ENCODE measurements at places on chromosomes 16 and 17.

- DNase-seq = no peak
Measured at GRCh38 chr16:10964891-10965326, 20.5 kb downstream of the CLEC16A start.

DNA sequence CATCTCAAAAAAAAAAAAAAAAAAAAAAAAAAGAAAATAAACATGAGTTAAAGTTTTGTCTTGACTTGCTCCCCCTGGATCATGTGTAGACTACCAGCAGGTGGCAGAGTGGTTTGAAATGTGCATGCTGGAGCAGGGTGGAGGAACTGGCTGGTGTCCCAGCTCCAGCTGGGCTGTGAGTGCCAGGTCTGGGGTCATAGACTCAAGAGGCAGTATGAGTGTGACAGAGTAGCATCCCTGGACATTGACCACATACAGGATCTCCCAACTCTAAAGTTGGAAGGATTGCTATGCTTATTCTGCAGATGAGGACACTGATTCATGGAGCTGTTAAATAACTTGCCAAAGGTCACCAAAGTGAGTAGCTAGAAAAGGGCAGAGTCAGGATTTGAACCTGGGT, 198.0 kb upstream of the MPHOSPH6 start:
- peak; percentile 3 for DNase-seq

GRCh38 chr17:76689859-76690258, 20.9 kb downstream of the MXRA7 start:
- no peak for DNase-seq

DNA sequence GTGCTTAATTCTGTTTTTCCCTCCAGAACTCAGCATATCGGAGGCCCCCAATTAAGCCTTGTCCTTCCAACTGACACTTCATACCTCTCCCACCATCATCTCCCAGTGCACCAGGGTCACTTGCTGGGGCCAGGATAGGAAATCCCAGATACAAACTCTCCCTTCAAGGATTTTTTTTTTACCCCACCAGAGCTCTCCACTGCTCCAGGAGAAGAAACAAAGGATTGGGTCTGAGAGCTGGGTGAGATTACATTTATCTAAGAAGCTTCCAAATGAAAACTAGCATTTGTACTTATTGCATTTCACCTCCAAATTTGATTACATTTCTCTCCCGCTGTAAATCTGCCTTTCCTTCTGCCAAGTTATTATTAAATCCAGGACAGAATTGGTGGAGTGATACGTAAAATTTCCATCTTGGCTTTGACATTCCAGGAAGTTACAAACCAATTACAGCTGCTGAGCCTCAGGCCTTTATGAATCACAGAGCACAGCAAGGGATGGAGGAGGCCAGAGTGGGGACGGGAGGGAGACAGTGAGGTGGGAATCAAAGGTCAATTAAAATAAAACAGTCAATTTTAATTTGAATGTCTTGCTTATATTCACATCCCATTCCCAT, 123.5 kb downstream of the USP31 start:
- no peak for DNase-seq

DNA sequence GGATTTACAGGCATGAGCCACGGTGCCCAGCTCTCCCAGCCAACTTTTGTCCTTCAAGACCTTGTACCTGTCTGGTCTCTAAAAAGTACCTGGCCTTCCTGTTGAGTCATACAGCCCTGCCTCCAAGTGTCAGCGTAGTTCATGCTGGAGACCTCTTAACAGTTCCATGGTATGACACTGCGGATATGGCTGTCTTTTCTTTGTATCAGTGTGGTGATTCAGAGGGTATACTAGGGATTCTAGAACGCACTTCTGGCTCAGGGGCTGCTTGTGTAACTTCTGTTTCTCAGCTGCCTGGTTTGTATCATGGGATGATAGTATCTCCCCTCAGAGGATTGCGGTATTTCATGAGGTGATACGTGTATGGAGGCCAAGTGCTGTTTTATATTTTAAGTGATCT, 2.0 kb upstream of the TMEM11 start:
- no peak for DNase-seq

DNA sequence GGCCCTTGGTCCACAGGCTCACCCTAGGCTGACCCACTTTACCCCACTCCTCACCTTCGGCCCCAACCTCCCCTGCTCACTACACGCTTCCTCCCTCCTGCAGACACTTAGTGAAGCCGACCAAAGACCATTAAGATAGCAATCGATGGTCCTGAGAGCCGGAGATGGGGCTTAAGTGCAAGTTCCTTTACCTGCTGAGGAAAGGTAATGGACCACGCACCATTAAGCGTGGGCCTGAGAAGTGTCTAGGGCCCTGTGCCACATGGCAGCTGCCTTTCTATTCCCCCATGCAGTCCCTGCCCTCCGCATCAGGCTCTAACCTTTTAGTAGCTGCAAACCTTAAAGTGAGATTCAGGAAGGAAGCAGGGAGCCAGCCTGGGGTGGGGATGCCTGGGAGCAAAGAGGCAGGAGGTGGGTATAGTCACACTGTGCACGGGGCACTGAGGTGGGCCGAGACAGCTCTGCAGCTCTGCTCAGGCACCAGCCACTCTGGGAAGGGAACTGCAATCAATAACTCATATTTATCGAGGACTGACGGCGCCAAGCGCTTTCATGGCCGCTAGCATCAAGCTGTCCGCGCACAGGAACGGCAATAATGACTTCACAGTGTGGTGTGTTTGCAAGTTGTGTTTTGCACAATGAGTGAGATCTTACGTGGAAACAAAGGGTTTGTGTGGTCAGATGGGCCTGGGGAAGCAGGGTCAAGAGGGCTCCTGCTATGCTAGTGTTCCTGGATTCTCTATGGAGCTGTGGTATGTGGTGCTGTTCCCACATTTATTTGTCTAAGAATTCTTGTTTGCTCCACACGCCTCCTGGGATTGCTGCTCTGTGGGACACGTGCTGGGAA, 84.9 kb upstream of the CDC42EP4 start:
- peak; percentile 23 for DNase-seq

DNA sequence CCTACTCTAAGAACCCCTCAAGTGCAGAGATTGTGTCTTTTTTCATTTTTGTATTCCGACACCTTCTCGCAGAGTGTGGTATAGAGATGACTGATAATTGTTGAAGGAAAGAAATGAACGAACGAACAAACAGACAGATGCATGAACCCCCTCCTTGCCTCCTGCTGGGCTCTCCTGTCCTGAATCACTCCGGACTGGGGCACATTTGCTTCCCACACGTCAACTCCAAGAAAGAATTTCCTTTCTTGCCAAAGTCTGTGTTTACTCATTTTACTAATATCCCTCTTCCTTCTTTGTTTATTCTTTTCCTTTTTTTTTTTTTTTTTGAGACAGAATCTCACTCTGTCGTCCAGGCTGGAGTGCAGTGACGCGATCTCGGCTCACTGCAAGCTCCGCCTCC, 37.5 kb upstream of the BHLHA9 start:
- no peak for DNase-seq

GRCh38 chr17:57739402-57740234, 5.5 kb downstream of the CCDC182 start:
- peak; percentile 69 for DNase-seq

GRCh38 chr16:76222087-76222486, 55.1 kb upstream of the CNTNAP4 start:
- no peak for DNase-seq

- no peak for DNase-seq
Measured at GRCh38 chr17:55254375-55254774, 10.4 kb upstream of the HLF start.

- DNase-seq = no peak
Measured at GRCh38 chr17:10215286-10215685, 16.9 kb upstream of the GAS7 start.

GRCh38 chr17:63950940-63951907, 19.1 kb upstream of the CD79B start:
- peak; percentile 67 for DNase-seq

GRCh38 chr16:87375426-87376135, 8.0 kb downstream of the FBXO31 start:
- DNase-seq = no peak

- peak; percentile 84 for DNase-seq
Measured at GRCh38 chr16:23424292-23424958, 28.6 kb downstream of the COG7 start.

GRCh38 chr16:20094157-20094556, 20.5 kb upstream of the GPR139 start:
- no peak for DNase-seq

- no peak for DNase-seq
Measured at GRCh38 chr16:48029768-48030167, 126.0 kb downstream of the ABCC12 start.

DNA sequence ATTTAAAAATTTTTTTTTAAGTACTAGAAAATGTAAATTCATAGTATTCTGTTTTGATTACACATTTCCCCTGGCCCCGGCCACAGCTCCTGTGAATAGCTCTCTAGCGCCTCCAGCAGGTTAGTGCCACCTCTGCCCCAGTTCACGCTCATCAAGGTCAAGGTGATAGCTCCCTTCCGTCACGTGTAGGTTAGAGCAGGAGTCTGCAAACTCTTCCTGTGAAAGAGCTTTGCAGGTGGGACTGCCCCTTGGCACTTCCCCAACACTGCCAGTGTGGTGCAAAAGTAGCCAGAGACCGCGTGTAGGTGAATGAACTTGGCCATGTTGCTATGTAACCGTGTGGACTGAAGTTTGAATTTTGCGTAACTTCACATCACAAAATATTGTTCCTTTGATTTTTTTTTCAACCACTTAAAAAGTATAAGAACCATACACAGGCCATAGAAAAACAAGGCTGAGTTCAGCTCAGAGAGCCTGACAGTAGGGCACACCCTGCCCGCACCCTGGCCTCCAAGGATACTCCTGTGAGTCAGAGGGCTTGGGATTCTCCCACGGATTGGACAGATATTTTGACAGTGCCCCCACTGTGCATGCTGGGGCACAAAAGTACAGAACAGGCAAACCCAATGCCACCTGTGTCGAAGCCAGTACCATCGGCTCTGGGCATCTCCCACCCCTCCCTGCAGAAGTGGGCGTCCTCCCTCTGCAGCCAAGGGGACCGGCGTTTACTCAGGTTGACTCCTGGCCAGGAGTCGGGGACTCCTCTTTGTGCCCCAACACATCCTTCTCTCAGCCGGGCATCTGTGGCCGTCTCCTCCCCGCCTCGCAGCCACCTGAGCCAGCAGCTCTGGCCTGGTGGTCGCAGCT, 92.0 kb upstream of the CHMP6 start:
- DNase-seq = peak; percentile 93

GRCh38 chr17:76246080-76247066, 6.1 kb upstream of the RNF157 start:
- peak; percentile 15 for DNase-seq

- DNase-seq = no peak
Measured at GRCh38 chr17:74214484-74215341, 1.3 kb downstream of the TTYH2 start.

- no peak for DNase-seq
Measured at GRCh38 chr17:64067657-64068056, 47.2 kb upstream of the ICAM2 start.

DNA sequence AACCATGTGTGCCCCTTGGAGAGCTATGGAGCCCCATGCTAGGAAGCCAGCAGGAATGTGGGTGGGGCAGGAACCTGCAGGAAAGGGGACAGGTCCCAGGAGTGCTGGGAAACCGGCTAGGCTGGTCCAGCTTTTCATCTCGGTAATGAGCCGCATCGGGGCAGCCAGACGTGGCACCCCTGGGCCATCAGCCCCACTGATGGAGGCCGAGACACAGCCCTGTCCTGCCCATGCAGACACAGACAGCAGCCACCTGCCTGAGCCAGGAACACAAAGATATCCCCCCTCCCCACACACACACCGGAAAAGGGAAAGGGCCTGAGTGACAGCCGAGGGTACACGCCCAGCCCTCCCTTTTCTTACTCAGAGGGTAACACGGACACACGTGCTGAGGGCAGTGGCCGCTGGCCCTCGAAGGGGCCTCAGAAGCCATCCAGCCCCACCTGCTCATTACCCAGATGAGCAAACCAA, 18.1 kb downstream of the PPL start:
- DNase-seq = peak; percentile 90

DNA sequence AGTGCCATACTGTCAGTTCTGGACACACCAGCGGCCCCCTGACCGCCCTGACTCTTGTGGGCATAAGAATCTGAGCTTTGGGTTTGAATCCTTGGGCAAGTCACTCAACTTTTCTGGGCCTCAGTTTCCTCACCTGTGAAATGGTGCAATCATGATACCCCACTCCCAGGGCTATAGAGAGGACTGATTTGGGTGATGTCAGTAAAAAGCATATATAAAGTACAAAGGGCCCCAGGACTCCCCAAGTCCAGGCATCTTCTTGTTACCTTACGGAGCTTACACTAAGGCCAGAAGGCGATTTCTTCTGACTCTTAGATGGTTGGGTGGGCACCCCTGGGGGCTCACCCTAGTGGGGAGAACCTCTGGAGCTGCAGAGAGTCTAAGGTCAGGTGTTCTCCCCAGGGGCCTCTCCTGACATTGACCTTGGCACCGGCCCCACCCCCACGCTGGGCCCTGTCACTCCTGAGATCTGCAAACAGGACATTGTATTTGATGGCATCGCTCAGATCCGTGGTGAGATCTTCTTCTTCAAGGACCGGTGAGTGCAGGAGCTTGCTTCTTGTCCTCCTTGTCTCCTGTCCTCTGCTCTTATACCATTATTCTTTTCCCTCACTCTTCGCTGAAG, 13.9 kb downstream of the MMP2 start:
- DNase-seq = no peak

DNA sequence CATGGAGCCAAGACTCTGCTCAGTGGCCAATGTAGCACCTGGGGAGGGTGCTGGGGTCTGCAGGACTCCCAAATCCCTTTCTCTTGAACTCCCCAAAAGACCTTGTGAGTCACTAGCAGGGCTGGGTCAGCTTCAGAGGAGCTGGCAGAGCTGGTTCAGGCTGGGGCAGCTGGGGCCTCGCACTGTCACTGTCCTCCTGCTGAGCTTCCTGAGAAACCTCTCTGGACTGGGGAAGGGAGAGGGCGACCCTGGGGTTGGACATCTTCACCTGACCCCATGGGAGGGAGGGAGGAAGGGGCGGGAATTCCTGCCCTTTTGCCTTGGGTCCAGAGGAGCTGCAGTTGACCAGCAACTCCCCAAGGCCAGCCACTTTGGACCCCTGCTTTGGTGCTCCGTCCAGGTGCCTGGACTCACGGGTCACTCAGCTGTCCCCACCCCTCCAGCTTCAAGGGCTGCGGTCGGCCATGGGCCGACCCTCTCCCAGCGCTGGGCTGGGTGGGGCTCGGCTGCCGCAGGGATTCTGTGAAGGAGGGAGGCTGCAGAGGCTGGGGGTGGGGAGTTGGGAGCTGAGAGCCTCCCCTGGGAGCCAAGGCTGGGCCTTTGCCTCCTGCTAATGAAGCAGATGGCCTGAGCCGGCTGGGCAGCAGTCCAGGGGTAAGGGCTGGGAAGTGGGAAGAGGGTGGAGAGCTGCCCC, 9.2 kb downstream of the FMNL1 start:
- DNase-seq = no peak

GRCh38 chr17:230395-230770, 48.9 kb upstream of the DOC2B start:
- DNase-seq = no peak

Measured in NCI-H510A treated with DMSO at 0.1 percent for 48 hours (cell line).